ENCODE measurements at places on chromosomes 7 and 10.

DNA sequence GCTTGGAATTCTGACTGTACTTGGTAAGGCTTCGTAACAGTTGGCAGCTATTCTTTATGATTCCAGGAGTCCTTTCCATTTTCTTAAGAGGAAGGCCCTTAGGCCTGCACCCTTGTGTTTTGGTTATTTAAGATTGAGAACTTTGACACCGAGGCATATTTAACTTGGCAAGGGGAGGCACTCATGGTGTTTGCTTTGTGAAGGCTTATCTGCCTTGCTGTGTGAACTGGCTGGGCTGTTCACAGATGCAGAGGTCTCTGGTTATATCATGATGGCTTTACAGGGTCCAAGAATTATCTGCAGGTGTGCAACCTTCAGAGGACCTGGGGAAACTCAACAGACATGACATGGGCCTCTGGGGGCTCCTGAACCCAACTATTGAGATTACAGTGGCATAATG is 833 bp upstream of the PNLIPRP1 start:
- DNase-seq = no peak

DNA sequence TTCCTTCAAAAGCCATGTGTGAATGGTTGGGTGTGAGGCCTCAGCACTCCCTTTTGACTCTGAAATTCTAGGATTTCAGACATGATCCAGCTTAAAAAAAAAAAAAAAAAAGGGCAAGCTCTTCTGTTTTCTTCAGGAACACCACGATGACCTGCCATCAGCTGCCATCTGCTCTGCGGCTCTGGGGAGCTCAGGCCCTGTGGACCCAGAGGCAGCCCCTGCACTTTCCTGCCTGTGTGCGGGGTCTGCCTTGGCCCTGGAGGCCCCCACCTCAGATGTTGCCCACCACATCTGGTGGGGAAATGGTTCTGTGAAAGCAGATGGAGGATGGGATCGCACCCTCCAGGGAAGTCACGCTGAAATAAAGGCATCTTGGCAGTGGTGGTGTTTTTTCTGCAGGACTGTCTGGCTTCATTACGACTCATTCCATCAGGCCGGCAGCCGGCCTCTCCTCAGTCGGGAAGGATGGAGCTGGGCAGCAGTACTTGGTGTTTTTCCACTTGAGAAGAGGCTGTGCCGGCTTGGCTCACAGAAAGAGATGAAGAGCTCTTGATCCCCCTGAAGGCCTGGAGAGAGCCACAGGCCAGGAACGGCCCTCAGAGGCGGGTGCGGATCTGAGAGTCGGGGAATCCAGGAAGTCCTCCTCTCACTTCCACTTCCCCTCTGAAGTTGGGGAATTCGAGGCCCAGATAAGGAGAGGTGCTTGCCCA is 66.1 kb upstream of the AQP1 start:
- no peak for DNase-seq

DNA sequence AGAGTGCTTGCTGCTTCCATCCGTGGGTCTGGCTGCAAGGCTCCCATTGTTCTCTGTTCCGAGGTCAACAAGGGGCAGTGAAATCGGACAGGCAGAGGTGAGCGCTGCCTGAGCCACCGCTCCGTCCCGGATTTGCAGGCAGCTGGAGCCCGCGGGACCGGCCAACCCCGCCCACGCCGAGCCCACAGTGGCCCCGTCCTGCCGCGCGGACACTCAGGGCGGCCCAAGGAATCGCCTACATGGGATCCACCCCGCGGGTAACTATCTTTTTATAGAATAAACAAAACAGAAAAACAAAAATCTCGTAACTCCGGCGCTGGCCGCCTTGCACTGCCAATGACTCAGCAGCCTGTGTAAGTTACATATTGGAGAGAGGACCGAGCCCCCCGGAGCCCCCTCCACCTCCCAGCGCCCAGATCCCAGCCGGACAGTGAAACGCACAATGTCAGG is 1.9 kb downstream of the BNIP3 start:
- no peak for DNase-seq

DNA sequence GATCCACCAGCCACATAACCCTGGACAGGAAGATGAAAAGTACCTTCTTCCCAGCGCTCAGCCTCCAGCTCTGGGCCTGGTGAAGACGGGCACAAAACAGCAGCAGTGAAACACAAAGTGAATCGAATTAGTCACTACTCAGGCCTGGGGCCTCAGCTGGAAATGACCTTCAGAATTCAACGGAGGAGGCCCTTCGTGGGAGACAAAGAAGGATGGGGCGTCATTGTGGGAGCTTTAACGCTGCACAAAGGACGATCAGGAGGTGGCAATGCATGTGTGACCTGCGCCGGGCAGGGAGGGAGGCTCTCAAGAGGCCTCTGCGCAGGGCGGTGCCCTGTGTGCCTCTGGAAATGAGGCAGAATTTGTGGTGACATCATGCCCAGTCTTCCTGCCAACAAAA is 161.9 kb downstream of the DNAJB6 start:
- DNase-seq = no peak

GRCh38 chr10:36725581-36726520 is 399.5 kb upstream of the ANKRD30A start:
- DNase-seq = no peak

- no peak for DNase-seq
Measured at GRCh38 chr10:48879451-48879850, 60.2 kb downstream of the LRRC18 start.

DNA sequence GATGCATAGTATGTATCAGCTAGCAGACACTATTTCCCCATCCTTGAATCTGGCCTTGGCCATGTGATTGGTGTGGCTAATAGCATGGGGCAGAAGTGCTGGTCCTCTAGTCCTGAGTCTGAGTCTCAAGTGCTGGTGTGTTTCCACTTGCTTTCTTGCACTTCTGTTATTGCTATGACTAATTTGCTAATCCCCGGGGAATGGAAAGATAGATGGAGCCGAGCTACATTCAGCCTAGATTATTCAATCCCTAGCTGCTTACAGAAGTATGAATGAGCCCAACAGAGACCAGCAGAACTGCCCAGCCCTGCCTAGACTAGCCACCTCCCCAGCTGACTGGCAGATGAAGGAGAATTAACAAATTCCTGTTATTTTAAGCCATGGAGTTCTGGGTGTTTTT is 53.2 kb upstream of the SYPL1 start:
- no peak for DNase-seq

GRCh38 chr10:132946-133898 is 2.0 kb upstream of the ZMYND11 start:
- no peak for DNase-seq

DNA sequence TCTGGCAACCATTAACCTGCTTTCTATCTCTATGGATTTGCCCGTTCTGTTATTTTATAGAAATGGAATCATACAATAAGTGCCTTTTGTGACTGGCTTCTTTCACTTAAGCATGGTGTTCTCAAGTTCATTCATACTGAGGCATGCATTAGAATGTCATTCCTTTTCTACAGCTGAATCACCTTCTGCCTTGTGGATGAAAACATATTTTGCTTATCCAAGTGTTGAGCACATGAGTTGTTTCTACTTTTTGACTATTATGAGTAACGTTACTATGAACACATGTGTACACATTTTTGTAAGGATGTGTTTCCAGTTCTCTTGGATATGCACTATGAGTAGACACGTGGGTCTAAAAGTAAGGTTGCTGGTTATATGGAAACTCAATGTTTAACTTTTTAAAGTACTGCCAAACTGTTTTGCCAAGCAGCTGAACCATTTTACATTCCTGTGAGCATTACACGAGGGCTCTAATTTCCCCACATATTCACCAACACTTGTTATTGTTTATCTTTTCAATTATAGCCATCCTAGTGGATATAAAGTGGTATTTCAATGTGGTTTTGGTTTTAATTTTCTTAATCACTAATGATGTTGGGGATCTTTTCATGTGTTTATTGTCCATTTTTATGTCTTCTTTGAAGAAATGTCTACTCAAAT is 241.3 kb downstream of the FANK1 start:
- no peak for DNase-seq

- no peak for DNase-seq
Measured at GRCh38 chr7:17020250-17020649, 138.5 kb upstream of the AGR3 start.
